NK-92 treated with Interleukin-12 subunit alpha and Interleukin-12 subunit beta, amount 100 ng/mL, for 24 hours (cell line): ENCODE measurements at places on chromosomes 16 and 17.

GRCh38 chr17:50495918-50496317, 12.3 kb upstream of the MYCBPAP start:
- DNase-seq: no peak

GRCh38 chr16:86335266-86336172, 174.8 kb upstream of the FOXF1 start:
- no peak for DNase-seq

GRCh38 chr16:79168321-79168720, 432.2 kb downstream of the MAF start:
- DNase-seq: no peak

GRCh38 chr16:69620573-69620972, 54.8 kb downstream of the NFAT5 start:
- DNase-seq: no peak
